ENCODE measurements at places on chromosomes 12 and 14. TPM values are rescaled to one million over a fixed set of nuclear protein-coding genes. Genes with fewer than 3 reads are reported as not detected.

DNA sequence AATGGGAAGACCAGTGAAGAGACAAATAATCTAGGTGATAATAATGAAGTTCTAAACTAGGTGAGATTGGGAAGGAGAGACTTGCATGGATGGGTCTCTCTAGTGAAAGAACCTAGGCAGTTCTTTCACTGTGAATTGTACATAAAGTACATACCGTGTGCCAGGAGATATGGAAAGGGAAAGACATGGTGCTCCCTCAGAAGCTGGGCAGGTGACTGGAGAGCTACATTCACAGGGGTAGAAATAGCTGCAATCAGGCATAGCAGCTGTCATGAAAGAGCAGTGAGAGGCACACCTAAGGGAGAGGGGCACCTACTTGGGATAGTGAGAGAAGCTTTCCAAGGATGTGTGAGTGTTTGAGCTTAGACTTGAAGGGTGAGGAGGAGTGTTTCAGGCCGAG is 9.3 kb downstream of the STK38L start:
- DNase-seq, result no peak

GRCh38 chr14:63180011-63180410 is 24.2 kb upstream of the RHOJ start:
- DNase-seq, result no peak

DNA sequence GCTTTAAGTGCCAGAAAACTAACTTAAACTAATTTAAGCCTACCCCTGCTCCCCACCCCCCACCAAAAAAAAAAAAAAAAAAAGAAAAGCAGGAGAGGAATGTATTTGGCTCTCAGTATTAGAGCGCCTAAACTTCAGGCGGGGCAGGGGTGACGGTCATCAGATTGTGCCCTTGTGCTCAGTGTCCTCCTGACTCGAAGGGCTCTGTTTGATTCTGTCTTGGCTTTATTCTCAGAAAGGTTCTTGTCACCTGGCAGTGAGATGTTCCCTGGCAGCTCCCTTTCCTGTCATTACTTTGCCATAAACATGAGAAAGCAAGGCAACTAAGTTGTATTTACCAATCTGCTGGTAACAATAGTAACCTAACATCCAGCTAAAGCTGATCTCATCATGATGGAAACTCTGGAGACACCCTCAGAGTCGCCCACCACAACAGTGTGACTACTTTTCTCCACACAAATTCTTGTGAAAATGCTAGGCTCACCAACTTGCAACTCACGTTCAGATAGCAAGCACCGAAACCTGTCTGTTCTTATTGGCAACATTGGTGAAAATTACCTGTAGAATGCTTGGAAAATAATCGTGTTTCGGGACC is 39.0 kb upstream of the WNK1 start:
- DNase-seq, result no peak

DNA sequence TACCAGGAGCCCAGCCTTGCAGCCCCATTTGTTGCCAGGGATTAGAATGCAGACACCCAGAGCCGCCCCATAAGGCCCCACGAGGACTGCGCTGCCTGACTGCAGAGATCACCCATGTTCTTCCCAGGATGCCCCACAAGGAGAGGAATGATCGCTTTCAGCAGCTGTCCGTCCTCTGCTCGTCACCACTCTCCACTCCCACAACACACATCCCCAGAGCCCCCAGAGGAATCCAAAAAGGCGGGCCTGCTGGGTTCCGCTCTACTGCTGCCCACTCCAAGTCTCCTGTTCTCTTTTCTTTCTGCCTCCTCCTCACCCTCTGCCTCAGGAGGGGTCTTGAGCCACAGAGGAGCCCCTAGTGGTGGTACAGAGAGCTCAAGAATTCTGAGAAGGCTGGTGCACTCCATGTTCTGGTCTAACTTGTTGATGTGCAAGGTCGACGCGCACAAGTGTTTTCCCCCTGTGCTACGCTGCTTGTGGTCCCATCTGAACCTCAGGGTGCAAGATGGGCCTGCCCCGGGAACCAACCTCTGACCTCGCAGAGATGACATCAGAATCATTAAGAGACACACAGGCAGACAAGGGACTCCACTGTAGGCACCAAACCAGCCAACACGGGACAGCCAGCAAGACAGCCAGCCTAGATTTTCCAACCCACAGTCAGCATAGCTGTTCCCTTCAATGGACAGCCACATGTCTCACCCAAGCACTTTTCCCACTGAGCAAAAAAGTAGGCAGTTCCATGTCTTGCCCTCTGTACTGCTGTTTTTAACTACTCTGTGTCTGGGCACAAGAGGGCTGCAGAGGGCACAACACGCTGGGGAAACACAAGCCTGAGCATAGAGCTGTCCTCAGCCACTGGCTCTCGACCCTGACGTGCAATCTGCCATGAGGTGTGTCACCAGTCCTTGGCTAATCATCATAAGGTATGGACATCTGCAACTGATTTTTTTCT is 29.9 kb downstream of the PXN start:
- no peak for DNase-seq

DNA sequence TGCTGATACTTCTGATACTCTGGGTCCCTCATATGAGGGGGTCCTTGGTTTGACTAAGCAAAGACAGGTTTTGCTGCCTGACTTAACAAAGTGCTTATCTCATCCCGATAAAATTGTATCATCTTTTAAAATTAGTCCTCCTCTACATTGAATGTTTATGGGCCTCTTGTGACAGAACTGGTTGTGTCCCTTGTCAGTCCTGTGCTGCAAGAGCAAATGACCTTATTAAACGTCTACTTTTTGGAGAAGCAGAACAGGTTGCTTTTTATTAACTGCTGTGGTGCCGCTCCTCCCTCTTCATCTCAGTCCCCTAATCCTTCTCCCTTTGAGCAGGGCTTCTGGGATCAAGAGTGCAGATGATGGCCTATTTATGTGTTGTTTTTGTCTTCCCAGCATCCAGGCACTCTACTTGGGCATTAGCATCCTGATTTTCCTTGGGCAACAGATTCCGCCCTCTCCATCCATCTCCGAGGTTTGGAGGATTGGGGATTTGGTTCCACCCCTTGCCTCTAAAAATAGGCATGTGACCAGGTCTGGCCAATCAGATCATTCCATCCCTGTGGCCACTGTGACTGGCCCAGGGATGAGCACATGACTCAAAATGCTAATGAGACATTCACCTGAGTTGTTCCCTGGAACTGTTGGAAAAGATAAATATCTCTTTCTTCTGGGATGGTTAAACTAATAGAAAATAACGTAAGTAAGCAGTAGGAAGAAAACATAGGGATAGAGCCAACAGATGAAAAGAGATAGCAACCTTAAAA is 2.9 kb upstream of the DENR start:
- no peak for DNase-seq

GRCh38 chr14:87142551-87143211 is 850.3 kb downstream of the GALC start:
- no peak for DNase-seq

DNA sequence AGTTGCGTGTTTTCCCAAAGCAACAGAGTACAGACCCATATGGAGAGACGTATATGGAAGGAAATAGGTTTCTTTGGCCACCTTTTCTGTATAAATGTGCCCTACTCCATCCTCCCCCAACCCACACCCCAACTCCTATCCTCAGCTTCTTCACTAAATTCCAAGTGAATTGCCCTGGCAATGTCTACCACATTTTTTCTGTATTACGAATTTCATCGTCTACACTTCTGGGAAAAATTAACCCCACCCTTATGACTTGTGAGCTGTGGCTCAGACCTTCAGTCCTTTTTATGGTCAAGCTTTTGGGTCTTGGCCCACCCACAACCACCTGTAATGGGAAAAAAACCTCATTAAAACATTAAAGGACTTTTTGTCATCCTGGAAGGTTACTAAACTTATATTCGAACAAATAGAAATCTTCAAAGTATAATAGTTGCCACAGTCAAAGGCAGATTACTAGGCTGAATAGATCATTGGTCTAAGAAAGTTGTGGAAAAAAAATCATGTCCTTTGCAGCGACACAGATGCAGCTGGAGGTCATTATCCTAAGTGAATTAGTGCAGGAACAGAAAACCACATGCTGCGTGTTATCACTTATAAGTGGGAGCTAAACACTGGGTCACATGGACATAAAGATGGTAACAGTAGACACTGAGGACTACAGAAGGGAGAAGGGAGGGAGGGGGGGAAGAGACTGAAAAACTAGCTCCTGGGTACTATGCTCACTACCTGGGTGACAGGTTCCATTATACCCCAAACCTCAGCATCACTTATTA is 15.7 kb upstream of the NFKBIA start:
- no peak for DNase-seq

DNA sequence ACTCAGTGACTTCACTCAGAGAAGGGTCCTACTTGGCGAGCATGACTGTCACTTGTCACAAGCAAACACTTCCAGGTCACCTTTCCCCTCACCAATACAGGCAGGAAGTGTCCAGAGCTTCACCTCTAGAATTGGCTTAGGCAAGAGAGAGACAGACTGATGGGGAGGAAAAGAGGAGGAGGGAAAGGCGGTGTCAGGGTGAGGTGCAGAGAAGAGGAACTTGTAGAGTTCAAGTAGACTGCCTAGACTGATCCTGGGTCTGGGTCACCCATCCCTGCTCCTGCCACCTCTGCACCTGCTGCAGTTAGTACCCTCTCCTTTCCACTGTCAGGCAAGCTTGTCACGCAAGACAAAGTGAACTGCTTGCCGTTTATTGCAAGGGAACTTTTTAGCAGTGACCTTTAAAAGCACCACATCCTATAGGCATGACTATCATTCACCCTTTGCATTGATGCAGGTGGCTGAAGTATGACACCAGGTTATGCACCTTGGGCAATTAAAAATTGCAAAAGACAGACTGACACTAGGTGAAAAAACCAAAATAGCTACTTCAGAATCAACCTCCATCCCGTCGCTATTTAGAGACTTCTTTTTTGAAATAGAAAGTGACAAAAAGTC is 292.4 kb downstream of the SYT1 start:
- DNase-seq, result no peak

DNA sequence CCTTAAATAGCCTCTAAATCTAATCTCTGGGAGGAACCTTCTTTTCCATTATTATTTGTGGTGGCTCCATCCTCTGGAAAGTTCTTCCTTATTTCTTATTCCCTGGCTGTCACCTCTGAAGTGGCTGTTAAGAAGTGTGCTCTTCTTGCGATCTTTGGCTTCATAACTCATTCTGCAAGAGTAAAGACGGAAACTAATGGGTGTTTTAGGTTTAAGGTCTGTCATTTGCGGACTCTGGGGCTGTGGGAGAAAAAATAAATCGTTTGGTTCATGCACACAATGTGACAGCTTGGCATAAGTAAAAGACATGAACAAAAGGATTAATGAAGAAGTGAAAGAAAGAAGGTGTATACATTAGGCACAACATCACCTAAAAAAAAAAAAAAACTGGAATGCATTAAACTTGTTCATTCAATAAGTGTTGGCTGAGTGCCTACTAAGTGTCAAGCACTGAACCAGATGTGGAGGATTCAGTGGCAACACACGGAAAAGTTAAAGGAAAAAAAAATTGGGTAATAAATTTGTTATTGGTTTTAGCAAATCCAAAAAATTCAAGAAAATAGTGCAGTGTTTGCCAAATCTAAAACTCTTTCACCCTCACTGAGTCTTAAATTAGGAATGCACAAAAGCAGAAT is 99.5 kb downstream of the ERGIC2 start:
- no peak for DNase-seq

- DNase-seq, result no peak
These were observed 11.1 kb downstream of the RASSF3 start for GRCh38 chr12:64621257-64621942.

DNA sequence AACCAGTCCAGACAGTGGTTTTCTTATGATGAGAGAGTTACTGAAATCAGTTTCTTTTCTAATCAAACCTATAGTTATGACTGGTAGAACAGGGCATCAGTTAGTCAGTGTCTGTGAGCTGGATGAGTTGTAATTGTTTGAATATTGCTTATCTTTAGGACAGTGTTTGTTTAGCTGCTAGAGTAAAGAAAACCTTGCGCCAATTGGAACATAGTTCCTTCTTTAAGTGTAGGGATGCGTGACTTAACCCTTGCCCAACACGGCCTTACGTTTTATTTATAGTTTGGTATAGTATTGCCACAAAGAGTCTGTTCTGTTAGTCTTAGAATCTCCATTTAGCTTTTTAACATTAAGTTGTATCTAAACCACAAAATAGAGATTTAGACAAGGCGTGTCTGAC is 572.6 kb downstream of the SLC16A7 start:
- DNase-seq, result no peak

DNA sequence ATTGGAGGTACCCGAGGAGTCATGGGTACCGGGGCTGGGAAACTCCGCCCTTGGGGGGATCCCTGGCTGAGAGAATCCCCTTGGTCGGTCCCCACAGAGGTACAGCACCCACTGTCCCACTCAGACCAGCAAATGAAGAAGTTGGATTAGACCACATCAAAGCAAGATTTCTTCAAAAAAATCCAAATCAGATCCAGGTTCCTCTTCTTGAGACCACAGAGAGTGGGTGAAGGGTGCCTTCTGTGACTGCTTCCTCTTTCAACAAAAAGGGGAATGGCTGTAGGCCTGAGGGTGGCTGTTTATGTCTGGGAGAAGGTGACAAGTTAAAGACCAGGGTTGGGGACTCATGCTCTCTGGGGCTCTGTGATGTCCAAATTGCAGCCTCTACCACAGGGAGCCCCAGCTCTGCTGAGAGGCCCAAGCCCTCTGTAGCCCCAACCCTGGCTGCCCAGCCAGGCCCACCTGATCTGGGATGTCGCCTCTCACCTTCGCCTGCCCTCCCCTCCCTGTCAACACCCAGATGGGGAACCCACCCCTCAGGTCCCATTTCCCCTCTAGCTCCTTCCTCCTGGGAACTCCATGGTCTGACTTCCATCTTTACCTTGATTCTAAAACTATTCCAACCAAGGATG is 50.9 kb downstream of the ZFP36L1 start:
- no peak for DNase-seq

- DNase-seq, result no peak
These were observed 9.2 kb upstream of the IKZF4 start for GRCh38 chr12:56011509-56012090.

DNA sequence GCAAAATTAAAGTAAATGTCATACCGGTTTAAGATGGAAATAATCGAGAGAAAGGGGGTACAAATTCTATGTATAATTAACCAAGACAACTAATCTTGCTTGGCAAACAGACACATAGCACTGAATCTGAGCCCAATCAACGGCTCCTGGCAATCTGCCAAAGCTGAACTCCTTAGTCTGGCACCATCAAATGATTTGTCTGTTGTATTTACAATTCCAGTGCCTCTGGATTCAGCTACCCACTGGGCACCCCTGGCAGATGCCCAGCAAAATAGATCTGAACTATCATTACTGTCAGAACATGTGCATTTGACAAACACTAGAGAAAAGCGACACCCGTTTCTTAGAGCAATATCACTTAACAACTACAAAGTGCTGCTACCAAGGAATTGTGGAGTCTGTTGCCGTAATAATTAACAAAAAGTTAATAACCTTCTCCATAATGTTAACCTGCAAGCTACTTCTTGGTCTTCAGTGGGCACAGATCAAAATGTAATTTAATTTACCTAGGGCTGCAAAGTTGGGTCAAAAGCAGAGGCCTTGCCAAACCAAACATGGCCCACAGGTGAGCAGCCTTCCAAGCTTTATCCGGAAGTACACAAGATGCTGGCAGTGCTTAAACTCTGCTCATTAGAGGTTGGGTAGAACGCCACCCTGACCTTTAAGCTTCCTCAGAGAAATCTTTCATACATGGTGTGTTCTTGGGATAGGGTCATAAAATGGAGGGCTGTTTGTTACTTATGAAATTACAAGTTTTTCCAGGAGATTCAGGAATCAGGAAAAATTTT is 7.6 kb downstream of the EGLN3 start:
- no peak for DNase-seq

Gene MGP
- 0.44 TPM for total RNA-seq

Gene PLBD1
- not detected for total RNA-seq

Gene SLC7A8
- 1.8 TPM for total RNA-seq

Gene ADGRD1
- total RNA-seq, result not detected

Gene FGD4
- total RNA-seq, result 1.4 TPM

Gene CRIP1
- total RNA-seq, result 453 TPM

Gene KRT71
- total RNA-seq, result not detected

Gene KRT83
- total RNA-seq, result not detected

Gene PRPH
- not detected for total RNA-seq
